ENCODE measurements at places on chromosomes 12 and 14. TPM values are rescaled to one million over a fixed set of nuclear protein-coding genes. Genes with fewer than 3 reads are reported as not detected.

AMHR2 gene
- not detected for total RNA-seq

WDHD1 gene
- 27.0 TPM for total RNA-seq

ASCL1 gene
- total RNA-seq = not detected

TRPV4 gene
- total RNA-seq = 0.25 TPM

LPAR5 gene
- not detected for total RNA-seq

CLEC4A gene
- 0.45 TPM for total RNA-seq

HOXC10 gene
- not detected for total RNA-seq

STXBP6 gene
- 2.7 TPM for total RNA-seq
